ENCODE measurements at places on chromosomes 12 and 14.

- DNase-seq = peak; percentile 90
Observed at GRCh38 chr12:51368640-51369517, 22.3 kb downstream of the GALNT6 start.

DNA sequence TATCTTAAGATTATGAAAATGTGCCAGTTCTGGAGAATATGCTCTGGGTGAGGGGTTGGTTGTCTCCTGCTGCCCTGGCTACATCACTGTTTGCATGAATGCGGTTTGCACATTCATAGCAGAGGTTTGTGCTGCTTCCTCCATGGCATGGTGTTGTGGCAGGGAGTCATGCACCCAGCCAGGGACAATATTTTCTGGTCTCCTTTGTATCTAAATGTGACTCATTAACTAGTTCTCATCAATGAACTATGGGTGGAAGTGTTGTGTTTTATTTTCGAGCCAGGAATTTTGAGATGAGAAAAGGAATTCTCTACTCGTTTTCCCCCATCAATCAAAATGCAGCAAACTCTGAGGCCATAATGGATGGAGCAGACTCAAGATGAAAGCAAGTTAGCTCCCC, 527.3 kb downstream of the SNAPC1 start:
- no peak for DNase-seq

- DNase-seq = no peak
Observed at GRCh38 chr12:46410495-46410894, 37.9 kb upstream of the SLC38A2 start.

DNA sequence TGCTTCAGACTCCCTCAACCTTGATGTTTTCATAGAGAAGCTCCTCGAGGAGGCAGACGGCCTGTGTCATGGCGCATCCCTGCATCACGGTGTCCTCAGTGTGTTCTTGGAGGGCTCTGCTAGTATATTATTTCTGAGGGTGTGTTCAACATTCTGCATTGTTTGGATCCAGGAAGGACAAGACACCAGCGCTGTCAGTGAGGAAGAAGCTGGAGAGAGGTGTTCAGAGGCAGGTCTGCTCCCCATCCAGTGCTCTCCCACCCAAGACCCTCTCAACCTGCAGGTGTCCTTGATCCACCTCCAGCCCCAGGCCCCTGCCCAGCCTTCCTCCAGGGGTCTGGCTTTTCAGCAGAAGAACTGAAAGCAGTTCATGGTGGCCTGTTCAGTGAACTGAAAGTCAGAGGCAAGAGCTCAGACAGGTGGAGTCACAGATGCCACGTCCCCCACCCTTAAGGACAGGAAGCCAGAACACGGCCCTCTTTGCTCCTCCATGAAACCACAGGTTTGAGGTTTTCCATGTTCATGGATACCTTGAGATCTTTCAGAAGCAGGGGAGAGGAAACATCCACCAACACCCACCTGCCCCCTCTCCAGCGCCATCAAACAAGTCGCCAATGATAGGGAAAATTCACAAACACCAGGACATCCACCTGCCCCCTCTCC, 37.4 kb downstream of the DIO3 start:
- DNase-seq = no peak

DNA sequence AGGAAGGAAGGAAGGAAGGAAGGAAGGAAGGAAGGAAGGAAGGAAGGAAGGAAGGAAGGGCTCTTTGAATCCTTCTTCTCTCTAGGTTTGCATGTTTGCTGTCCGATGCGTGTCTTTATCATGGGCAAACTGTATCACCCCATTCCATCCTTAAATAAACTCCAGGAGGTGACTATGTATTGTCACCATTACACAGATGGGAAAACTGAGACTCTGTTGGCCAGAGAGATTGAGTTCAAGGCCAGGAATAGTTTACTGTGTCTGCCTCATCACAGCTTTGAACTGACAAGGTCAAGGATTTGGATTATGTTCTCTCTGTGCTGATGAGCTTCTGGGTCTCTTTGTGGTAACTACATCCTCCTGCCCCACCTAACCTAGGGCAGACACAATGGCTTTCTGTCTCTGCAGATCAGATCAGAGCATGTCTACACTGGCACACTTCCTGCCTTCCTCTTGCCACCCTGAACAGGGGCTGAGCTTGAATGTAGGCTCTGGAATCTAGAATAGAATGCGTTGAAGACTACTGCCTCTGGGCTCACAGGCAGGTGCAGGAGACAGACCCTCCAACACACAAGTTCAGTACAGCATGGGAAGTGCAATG, 78.9 kb upstream of the MAP1LC3B2 start:
- DNase-seq = no peak

GRCh38 chr14:99944241-99944651, 121.0 kb upstream of the EVL start:
- no peak for DNase-seq

DNA sequence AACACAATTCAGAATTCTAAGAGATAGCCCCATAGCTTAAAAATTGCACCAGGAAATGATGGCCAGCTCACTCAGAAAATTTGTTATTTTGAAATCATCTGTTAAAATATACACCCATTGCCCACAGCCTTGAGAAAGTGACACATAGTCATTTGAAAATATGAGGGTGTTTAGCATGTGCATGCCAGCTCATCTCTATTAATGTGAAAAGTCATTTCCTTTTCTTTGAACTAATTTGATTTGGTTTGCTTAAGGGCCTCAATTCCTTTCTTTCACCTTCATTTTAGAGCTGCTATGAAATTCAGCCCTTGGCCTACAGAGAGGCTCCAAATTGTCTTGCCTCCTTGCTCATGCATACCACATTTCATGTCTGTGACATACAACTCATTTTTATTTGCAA, 241.4 kb downstream of the PHLDA1 start:
- no peak for DNase-seq

- DNase-seq = no peak
Observed at GRCh38 chr12:88325076-88325815, 183.1 kb downstream of the TMTC3 start.

DNA sequence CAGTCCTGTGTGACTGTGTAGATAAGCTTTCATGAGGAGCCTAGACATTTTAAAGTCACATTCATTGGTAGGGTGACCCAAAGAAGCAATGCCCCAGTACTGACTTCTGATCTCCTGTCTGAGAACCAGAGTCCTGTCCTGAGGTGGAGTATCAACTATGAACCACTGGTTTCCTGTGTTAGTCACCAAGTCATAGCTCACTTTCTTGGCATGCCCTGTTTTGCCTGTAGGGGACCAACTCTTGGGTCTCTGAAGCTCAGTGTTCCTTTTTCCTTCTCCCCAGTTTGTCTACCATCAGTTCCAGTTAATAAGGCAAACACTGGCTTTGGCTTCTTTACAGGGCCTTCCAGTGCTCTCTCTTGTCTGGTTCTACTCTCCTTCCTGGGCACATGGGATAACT, 97.4 kb downstream of the C12orf75 start:
- no peak for DNase-seq

DNA sequence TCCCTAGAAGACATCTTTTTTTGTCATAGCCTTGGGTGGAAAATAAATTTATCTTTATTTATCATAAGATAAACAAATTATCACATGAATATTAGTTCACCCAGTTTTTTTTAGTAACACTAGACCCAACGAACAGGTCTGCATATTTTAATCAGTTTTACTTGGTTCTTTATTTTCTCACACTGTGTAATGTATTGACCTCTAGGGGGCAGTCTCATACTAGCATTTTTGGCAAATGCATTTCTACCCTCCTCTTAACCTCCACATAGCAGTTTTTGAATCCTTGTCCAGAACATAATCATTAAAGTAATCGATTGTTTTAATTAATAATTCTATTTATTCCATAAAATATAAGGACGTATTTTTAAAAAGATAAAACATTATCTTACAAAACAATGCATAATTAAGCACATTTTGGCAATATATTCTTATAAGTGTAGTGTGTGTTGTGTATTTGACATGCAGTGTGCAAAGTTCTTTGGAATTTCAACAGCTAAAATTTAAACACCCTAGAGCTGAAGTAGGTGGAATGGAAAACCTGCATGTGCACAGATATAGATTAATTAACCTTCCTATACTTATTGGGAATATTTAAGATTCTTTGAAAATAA, 31.6 kb upstream of the PTPRQ start:
- DNase-seq = peak; percentile 12

- no peak for DNase-seq
Observed at GRCh38 chr14:100740196-100740825, 13.6 kb downstream of the DLK1 start.

DNA sequence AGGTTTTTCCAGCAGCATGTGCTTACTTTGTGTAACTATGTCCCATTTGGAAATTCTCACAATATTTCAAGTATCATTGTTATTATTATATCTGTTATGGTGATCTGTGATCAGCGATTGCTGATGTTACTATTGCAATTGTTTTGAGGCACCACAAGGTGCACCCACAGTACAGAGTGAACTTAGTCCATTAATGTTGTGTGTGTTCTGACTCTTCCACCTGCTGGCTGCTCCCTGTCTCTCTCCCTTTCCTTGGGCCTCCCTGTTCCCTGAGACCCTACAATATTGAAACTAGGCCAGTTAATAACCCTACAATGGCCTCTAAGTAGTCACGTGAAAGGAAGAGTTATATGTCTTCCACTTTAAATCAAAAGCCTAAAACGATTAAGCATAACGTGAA, 153.9 kb downstream of the PIK3C2G start:
- no peak for DNase-seq

DNA sequence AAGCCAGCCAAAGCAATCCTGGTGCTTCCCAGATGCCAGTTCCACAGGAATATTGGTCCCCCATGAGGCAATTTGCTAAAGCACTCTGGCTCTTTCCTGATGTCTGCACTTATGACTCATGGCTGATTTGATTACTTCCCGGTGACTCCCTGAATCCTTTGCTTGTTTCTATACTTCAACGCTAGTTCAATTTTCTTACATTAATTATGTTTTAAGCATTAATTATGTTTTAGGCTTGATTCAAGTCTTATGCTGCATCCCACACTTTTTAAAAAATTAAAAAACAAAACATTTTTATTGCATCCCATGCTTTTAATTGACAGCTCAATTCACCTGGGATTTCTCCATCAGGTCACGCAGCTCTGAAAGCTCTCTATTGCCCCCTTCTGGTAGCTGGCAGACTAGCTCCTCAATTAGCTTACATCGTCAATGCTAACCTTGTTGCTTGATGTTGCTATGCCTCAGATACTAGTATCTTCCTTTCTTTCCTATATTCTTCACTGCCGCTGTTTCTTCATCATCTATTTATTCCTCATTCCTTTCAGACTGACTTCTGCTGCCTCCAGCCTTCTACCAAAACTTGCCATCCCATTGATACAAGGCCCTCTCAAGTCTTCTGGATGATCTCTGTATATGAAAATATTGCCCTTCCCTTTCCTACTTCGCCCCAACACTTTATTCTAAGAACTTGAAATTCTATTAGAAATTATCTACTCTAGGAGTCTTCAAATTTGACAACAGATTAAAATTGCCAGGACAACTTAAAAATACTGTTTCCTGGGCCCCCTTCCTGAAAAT, 32.0 kb downstream of the TSHR start:
- DNase-seq = peak; percentile 78

DNA sequence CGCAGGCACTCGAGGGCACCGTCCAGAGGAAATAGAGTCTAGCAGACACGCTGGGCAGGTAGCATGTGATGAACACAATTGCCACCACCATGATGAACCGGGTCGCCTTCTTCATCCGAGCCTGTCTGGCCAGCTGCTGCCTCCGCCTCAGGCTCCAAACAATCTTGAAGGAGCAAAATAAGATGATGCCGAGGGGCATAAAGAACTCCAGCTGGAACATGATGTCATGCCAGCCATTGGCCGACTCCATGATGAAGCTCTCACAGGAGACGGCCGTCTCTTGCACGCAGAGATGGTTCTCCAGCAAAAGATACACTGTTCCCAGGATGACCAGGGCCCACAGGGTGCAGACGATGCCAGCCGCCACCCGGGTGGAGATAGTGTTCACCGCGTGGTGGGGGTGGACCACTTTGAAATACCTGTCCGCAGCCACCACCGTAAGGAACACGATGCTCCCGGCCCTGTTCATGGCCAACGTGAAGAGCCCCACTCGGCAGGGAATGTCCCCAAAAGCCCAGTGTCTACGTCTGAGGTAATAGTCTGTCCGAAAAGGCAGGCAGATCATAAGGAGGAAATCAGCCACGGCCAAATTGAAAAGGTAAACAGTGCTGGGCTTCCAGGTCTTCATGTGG, 945 bp downstream of the HCAR1 start:
- no peak for DNase-seq
